Vagina (tissue), 2 donors: ENCODE measurements at places on chromosomes 7 and 10. TPM values are rescaled to one million over a fixed set of nuclear protein-coding genes. Genes with fewer than 3 reads are reported as not detected.

TFEC gene
- 4.7 TPM for total RNA-seq

PVRIG gene
- 1.7 TPM for total RNA-seq

RBP3 gene
- total RNA-seq, result not detected

MALRD1 gene
- total RNA-seq, result 2.0 TPM

ELFN1 gene
- 2.2 TPM for total RNA-seq

INSYN2A gene
- total RNA-seq, result 0.25 TPM

PHKG1 gene
- total RNA-seq, result not detected
